Esophagus muscularis mucosa (tissue), 4 donors: ENCODE measurements at places on chromosomes 12 and 14. TPM values are rescaled to one million over a fixed set of nuclear protein-coding genes. Genes with fewer than 3 reads are reported as not detected.

Gene MGP
- total RNA-seq, result 741 TPM

Gene BEGAIN
- total RNA-seq, result 6.2 TPM

Gene CLEC4D
- total RNA-seq, result not detected

Gene LMO3
- total RNA-seq, result 66.1 TPM

Gene TMEM233
- 0.17 TPM for total RNA-seq

Gene SDR9C7
- total RNA-seq, result 0.40 TPM

Gene ASCL1
- total RNA-seq, result not detected

DNA sequence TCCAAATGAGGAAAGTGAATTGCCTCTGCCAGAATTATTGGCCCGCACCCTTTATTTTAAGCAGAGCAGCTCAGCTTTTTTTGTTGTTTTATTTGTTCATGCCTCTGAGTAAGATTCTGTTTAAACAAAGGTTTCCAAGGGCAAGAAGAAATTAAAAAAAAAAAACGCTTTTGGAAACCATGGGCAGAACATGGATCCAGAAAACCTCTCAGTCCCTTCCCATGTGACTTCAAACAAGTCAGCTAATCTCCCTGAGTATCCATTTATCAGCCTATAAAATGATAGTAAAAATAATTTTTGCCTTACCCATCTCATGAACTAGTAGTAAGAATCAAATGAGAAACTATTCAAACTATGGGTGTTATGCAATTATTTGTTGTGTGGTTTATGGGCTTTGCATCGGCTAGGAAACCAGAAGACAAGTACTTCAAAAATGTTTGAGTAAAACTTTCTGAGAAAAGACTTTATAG is 27.6 kb downstream of the KITLG start:
- H3K27me3 ChIP-seq, result no peaks in the 10 kb centered on the region
- no peak for DNase-seq

- no peaks in the 10 kb centered on the region for H3K27me3 ChIP-seq
- no peak for DNase-seq
- no peak overlapping the region for H3K4me3 ChIP-seq
- H3K4me1 ChIP-seq, result no peaks in the 10 kb centered on the region
- H3K27ac ChIP-seq, result no peak overlapping the region
Measured at GRCh38 chr14:65904988-65905387, 492.5 kb downstream of the FUT8 start.

GRCh38 chr14:68440820-68441219 is 352.0 kb downstream of the ZFP36L1 start:
- H3K27me3 ChIP-seq, result no peaks in the 10 kb centered on the region
- H3K4me3 ChIP-seq, result no peak overlapping the region
- no peak for DNase-seq
- H3K27ac ChIP-seq, result no peak overlapping the region
- H3K36me3 ChIP-seq, result no peaks in the 10 kb centered on the region
- peaks cover 22% of the 10 kb centered on the region for H3K4me1 ChIP-seq

DNA sequence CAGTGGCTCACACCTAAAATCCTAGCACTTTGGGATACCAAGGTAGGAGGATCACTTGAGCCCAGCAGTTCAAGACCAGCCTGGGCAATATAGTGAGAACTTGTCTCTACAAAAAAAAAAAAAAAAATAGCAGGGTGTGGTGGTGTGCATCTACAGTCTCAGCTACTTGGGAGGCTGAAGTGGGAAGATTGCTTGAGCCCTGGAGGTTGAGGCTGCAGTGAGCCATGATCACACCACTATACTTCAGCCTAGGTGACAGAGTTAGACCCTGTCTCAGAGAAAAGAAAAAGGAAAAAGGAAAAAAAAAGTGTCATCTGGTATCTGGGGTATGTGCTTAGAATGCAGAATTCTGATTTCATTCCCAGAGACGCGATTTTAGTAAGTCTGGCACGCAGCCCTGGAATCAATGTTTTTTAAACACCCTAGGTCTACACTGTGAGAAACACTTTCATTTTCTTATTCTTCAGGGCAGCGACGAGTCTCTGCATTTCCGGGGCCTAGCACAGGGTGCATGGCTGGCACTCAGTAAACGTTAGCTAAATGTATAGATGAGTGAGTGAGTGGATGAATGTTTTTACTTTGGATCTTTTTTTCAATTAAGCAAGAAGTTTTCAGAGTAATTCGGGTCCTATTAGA is 243.8 kb upstream of the PWP1 start:
- DNase-seq, result no peak
- H3K4me1 ChIP-seq, result peaks cover 7% of the 10 kb centered on the region
- H3K4me3 ChIP-seq, result peak overlapping the region; percentile 34
- H3K36me3 ChIP-seq, result no peaks in the 10 kb centered on the region
- no peaks in the 10 kb centered on the region for H3K27me3 ChIP-seq

GRCh38 chr12:28278499-28278898 is 88.2 kb downstream of the CCDC91 start:
- H3K27me3 ChIP-seq, result no peaks in the 10 kb centered on the region
- H3K36me3 ChIP-seq, result no peaks in the 10 kb centered on the region
- H3K4me3 ChIP-seq, result no peak overlapping the region
- DNase-seq, result no peak
- H3K4me1 ChIP-seq, result no peaks in the 10 kb centered on the region

GRCh38 chr14:84533791-84534190 is 996.2 kb upstream of the FLRT2 start:
- no peaks in the 10 kb centered on the region for H3K4me1 ChIP-seq
- H3K4me3 ChIP-seq, result no peak overlapping the region
- no peak overlapping the region for H3K27ac ChIP-seq
- H3K27me3 ChIP-seq, result no peaks in the 10 kb centered on the region

- no peak for DNase-seq
- no peaks in the 10 kb centered on the region for H3K27me3 ChIP-seq
- H3K4me3 ChIP-seq, result no peak overlapping the region
- H3K27ac ChIP-seq, result peak overlapping the region; percentile 3
Measured at GRCh38 chr12:47967461-47968321, 4.3 kb downstream of the TMEM106C start.

DNA sequence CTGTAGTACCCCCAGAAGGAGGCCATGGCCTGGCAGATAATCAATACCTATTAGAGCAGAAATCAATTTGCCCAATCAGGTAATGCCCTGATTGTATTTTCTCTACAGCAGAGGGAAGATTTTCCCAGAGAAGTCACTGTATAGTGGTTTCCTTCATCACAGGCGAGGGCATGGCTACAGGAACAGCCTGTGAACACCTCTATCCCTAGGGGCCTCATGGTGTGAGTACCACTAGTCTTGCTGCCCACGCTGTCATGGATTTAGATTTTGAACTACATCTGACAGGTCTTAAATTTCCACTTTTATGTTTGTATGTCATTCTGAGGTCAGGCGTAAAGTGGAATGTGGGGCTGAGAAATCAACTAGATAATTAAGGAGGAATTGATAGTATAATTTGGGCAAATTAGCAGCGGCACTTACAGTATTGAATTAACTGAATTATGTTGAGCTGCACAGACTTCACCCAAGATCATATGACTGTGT is 42.4 kb upstream of the STXBP6 start:
- no peaks in the 10 kb centered on the region for H3K27me3 ChIP-seq
- no peak overlapping the region for H3K4me3 ChIP-seq
- no peak for DNase-seq
- H3K27ac ChIP-seq, result no peak overlapping the region
- no peaks in the 10 kb centered on the region for H3K36me3 ChIP-seq

- H3K4me1 ChIP-seq, result no peaks in the 10 kb centered on the region
- no peaks in the 10 kb centered on the region for H3K27me3 ChIP-seq
- no peak overlapping the region for H3K4me3 ChIP-seq
- H3K36me3 ChIP-seq, result no peaks in the 10 kb centered on the region
- H3K27ac ChIP-seq, result no peak overlapping the region
Measured at GRCh38 chr12:62621101-62621638, 154.5 kb downstream of the MON2 start.

DNA sequence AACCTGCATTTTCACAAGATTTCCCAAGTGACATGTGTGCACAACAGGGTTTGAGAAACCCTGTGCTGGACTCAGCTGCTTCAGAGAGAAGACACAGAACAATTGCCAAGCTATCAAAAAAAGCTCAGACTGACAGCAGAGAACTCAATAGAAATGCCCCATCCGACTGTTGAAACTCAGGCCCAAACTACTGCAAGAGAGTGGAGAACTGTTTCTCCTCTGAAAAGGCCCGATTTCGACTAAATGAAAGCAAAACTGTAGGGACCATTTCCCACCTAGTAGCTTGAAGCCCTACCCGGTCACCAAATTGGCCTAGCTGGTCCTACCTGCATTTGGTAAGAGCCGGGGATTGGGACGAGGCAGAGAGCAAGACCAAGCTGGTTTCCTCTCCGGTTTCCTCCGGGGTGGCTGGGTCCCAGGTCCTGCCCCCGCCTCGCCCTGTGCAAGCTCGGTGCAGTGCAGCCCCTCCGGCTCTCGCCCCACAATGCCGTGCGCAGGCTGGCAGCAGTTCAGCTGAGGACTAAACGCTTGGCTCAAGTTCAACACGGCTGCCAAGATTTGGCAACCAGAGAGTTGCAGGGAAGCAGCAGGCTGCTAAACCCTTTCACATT is 1180.6 kb downstream of the VRK1 start:
- H3K4me3 ChIP-seq, result peak overlapping the region; percentile 45
- peaks cover 29% of the 10 kb centered on the region for H3K4me1 ChIP-seq
- peak overlapping the region; percentile 74 for H3K27ac ChIP-seq
- no peak for DNase-seq
- no peaks in the 10 kb centered on the region for H3K27me3 ChIP-seq
- no peaks in the 10 kb centered on the region for H3K36me3 ChIP-seq
